ENCODE measurements at places on chromosomes 3 and 15.

DNA sequence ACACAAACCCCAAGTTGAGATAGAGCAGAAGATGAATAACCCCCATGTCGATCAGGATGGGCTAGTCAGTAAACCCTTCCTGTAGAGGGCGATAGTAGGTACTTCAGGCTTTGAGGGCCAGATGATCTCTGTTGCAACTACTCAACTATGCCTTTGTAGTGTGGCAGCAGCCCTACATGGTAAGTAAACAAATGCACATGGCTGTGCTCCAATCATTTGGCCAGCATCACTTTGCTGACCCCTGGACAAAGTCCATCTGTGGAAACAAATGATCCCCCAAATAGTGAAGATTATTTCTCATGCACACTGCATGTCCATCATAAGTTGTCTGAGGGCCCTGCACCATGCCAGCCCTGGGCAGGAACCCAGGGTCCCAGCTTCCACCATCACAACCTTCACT, 402.2 kb upstream of the PROK2 start:
- no peak for DNase-seq

DNA sequence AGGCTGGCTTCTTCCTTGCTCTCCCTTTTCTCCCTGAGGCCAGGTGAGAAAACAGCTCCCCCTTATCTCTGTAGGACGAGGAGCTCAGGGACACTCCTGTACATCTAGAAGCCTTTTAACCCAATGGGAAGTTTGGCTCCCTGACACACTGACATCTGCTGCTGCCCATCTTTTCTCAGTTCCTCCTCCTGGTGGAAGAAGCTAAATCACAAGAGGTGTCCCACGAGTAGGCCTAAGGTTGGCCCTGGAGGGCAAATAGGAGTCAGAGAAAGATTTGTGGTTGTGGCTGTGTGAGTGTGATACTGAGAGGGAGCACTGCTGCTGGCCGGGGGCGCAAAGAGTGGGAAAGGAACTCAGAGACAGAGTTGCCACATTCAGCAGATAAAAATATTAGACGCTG, 49.5 kb downstream of the ARHGAP31 start:
- no peak for DNase-seq

DNA sequence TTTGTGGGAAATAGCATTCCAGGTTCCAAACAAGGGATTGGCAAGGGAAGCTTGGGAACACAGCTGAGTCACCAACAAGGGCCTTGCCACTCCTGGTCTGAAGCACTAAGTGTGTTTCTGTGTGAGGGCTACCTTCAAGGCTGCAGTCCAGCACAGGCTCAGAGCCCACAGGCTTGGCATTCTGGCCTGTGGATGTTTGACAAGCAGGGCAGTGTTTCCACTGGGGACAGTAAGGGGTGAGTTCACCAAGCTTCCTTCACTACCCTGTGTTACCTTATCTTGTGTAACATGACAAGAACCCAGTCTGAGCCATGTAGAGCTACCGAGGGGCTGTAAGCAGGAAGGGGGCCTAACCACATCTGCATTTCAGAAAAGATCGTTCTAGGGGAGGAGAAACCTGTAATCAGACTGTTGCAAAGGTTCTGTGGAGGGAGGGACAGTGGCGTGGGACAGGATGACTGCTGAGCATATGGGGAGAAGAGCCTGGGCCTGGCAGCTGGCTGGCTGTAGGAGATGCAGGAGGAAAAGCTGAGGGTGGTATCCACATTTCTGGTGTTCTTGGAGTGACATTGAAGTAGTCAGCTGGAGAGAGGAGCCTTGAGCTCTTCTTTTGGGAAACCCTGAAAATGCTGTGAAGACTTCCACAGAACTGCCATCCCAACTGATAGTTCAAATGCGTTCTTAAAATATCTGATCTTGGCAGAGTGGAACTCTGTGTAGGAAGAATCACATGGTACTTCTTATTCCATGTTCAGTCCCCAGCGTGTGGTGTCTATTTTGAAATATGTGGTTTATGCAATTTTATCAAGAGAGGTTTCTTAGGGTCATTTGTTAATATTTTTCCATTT, 61.3 kb downstream of the CTDSPL start:
- no peak for DNase-seq

DNA sequence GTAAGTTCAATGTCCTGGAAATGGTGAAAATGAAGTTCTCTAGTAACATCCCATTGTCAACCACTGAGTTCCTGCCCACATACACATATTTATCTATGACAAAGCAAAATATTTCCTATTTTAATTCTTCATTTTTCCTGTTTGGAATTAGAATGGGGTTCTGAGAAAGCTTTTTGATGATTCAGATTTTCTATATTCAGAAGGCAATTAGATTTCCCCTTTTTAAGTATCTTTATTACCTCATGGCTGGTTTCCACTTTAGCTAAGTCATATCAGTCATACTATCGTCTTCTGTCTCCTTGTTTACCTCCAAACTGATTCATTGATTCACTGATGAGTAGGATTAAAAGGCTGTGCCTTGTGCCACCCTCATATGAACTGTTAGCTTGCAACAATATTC, 17.9 kb downstream of the ETFA start:
- no peak for DNase-seq

GRCh38 chr15:56693761-56694160, 39.5 kb downstream of the ZNF280D start:
- DNase-seq, result no peak

- DNase-seq, result no peak
Measured at GRCh38 chr3:175179055-175179454, 319.9 kb downstream of the NAALADL2 start.

GRCh38 chr15:62612771-62613170, 429.8 kb upstream of the TPM1 start:
- DNase-seq, result no peak

- DNase-seq, result no peak
Measured at GRCh38 chr15:65963911-65964482, 94.7 kb downstream of the RAB11A start.

- DNase-seq, result no peak
Measured at GRCh38 chr3:11240496-11240895, 31.7 kb upstream of the ATG7 start.

DNA sequence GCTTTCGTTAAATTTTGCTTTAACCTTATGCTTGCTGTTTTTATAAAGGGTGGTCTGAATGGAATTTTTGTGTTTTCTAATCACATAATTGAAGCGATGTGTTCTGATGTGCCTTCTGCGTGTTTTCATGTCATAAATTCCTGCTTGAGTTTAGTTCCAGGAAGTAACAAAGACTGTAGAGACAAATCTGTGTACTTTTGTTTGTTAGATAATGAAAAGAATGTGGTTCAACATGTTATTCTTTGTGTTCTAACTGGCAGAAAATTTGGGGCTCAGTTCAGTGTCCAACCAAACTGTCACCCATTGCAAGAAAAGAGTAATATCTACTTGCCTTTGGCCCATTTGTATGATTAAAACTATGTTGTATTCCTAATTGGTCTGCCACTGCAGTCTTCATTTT, 324.0 kb downstream of the DIPK2A start:
- DNase-seq, result no peak
